ENCODE measurements at places on chromosomes 16 and 17.

GRCh38 chr16:90047714-90048346 lies 28.6 kb upstream of the DBNDD1 start:
- DNase-seq, result no peak

DNA sequence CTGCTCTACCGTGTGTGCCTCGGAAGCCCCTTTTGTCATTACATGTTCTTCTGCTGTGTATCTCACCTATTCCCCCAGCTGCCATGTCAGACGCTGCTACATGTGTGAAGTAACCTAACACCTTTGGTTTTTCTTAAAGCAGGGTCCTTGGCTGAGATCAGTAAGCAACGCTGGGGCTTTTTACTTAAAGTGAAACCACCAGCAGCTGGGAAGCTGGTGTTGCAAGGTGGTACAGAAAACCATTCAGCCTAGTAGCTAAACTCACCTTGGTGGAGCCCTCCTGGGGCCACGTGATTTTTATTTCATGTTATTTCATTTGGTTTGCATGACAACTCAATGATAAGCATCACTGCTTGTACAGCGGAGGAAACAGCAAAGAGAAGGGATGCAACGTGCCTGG lies 62.6 kb downstream of the PLCG2 start:
- DNase-seq, result no peak

- no peak for DNase-seq
These were observed 5.6 kb downstream of the SH2B1 start for GRCh38 chr16:28869201-28869600.

- DNase-seq, result no peak
These were observed 88.2 kb upstream of the CORO6 start for GRCh38 chr17:29710891-29711418.

DNA sequence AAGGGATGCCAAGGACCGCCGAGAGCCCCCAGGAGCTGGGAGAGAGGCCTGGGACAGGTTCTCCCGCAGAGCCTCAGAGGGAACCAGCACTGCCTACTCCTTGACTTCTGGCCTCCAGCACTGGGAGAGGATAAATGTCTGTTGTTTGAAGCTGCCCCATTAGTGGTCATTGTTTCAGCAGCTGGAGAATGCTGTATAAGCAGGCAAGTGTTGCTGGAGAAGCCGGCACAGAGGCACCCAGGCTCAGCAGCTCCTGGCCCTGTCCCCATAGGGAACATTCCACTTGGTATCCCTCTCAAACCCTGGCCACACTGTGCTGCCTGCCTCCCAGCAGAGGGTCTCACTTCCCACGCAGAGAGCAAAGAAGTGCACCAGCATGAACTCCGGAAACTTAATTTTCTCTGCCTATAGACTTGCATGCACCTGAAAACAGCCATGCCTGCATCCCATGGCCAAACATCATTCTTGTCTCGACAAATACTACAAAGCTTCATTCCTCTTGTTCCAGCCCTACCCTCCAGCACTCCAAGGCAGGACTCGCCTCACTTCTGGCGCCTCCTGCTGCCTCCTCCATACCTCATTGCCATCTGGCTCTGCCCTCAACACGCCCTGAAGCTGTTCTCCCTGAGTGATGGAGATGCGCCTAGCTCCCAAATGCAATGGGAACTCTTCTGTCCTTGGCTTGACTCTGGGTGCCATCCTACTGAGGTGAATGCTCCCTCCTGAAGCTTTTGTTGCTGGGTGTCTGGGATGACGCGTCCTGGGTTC lies 88.1 kb downstream of the DNAH17 start:
- no peak for DNase-seq

DNA sequence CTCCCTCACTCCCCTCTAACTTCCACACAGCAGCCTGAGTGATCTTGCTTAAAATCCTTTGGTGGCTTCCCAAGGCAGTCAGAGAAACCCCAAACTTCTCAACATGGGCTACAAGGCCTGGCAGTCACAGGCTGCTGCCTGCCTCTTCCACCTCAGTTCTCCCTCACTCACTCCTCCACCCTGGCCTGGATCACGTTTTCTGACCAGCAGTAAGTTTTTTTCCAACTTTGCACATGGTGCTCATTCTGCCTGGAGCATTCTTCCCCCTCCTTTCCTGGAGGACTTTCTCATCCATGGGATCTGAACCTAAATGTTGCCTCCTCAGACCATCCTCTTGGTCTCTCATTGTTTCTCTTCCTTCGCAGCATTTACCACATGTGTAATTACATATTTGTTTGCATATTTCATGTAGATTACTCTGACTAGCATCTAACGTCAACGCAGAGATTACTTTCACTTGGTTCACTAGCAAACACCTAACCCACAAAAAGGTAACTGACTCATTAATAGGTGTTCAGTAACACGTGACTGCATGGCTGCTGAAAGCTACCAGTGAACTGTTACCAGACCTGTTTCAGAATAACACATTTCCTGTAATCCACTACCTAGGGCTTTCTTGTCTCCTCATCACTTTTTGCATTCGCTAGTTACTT lies 17.1 kb downstream of the GNA13 start:
- no peak for DNase-seq

DNA sequence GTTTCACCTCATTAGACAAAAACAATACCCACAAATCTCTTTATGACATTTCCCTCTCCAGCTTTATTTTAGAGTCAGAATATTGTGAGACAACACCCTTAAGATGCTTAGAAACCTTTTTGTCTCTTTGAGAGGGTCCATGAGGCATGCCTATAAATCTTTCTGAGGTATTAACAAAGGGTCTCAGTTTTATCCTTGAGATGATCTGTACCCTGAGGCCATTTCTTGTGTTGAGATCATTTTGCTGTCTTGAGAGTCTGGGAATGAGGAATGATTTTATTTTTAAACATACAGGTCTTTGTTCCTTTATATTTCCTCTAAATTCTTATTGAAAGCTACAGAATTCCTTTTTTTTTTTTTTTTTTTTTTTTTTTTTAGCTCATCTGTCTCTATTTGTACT lies 179.7 kb upstream of the HS3ST4 start:
- no peak for DNase-seq

DNA sequence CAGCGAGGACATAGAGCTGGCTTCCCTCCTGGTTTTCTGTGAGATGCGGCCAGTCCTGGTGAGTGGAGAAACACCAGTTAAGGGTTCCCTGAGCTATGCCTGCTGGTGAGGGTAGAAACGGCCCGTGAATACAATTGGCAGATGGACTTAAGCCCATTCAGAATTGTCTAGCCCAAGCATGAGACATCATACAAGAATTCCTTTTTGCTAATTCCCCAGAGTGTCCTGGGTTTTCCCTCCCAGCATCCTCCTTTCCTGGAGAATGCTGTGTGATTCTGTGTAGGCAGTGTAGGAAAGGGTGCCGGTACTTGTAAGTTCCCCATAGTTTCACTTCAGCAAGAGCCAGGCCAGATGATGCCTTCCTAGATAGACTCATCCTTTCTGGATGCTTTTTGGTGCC lies 65.1 kb downstream of the SDR42E1 start:
- no peak for DNase-seq

DNA sequence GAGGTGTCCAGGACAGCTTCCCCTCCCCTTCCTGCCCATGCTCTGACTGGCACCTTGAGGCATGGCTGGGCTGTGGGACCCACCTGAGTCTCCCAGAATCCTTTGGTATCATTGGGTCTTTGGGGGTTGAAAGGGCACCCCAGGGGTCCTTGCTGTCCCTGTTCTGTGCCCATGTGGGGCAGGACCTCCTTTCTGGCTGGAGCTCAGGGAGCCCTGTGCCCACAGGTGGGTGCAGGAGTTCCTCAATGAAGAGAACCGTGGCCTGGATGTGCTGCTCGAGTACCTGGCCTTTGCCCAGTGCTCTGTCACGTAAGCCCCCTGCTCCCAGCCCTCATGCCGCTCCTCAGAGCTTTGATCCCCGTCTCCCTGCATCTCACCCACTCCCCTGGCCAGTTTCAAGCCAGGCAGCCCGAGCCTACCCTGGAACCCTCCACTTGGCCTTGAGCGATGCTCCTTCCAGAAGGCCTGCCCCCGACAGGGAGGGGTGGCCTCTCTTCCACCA lies 11.8 kb downstream of the FMNL1 start:
- DNase-seq, result no peak

DNA sequence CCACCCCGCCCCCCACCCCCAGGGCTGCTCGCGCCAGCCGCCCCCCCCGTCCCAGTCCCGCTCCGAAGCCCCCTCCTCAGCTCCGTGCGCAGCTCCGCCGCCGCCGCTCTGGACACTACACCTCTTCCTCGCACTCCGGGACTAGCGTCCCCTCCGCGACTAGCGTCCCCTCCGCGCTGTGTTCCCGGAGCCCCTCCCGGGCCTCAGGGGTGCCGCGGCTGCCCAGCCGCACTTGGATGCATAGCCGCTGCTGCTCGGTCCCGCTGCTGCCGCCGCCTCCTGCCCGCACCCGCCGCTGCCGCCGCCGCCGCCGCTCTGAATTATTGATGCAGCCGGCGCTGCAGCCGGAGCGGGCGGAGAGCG lies at the start of gene CBLN1:
Gene CBLN1, minus strand, starts transcription at position 359 of the 363 bp plus-strand sequence. CDS start 373 bp downstream, outside the sequence.
- DNase-seq, result no peak

DNA sequence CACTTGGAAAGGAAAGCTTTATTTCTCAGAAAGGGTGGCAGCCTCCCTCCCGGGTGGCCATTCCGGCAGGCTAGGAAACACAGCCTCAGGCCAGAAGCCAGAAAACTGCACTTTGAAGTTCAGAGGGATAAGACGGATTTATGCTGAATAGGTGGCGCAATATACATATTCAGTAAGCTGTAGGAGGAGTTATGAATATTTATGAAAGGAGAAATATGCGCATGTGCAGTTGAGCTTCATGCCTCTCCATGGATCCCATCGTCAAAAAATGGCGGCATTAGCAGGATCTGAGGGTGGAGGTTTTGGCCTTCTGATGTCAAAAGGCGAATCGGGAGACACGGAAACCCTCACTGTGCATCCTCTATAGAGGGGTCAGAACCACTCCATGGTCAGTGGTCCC lies 82.3 kb downstream of the KATNIP start:
- DNase-seq, result no peak

DNA sequence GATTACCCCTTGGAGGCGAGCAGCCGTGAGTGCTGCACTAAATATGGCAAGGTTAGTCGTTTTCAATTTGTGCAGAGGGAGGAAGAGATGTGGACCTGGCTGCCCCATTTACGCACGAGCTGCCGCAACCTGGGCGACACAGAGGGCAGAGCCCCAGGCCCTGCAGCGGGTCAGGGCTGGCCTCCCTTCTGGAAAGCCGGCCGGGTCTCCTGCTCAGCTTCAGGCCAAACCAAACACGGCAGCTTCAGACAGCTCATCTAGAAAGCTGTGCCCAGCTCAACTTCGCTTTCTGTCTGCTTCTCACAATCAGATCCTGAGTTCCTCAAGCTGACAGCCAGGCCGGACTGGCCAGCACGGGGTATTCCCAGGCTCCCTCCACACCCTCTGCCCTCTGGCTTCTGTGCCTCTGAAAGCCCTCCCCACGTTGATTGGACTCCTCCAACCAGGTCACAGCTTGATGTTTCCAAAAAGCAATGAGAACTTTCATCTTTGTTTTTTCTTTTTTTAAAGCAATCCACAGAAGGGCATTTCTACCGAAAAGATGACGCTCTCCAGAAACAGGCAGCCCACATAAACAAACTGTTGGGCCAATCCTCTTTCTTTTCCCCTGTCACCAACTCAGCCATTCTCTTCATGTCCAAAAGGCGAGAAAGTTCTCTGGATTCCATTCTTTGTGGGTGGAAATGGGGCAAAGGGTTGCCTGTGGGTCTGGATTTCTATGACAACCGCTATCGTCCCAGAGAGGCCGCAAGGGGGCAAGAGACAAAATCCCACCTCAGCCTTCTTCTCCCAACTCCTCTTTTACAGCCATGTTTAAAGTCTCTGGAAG lies 189.0 kb downstream of the ZFHX3 start:
- DNase-seq, result no peak

- DNase-seq, result peak; percentile 37
These were observed 685 bp upstream of the PSMD3 start for GRCh38 chr17:39979893-39980350.

DNA sequence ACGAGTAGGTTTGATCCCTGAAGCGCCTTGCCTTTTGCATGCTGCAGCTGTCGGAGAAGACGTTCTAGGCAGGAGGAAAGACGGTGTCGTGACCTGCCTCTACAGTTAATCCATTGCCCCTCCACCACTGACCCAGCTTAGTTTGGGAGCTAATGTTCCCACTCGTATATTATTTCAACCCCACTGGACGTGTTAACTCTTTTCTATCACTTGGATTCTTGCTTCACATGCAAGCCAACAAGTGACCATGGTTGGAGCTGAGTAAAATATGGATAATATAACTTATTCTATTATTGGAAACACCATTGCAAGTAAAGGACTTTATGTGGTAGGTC lies 681 bp downstream of the CALCOCO2 start:
- DNase-seq, result no peak

DNA sequence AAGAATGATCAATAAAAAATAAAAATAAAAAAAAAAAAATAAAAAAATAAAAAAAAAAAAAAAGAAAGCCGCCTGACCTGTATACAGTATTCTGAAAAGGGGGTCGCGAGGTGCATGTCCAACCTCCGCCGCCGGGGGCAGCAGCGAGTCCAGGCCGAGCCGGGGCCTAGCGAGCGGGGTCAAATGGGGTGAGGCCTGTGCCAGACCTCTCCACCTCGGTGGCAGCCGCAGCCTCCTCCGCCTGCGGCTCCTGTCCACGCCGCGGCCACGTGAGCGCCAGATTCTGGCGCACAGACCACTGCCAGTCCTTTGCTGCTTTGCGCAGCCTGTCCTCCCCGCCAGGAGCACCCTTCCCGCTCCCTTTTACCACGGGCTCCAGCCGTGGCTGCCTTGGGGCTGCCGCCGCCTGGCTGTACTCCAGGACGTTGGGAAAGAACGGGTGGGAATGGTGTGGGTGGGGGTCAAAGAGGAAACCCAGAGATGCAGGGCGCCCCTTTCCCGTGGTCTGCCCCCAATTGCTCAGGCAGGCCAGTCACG lies 2.4 kb upstream of the BCKDK start:
- DNase-seq, result peak; percentile 79

DNA sequence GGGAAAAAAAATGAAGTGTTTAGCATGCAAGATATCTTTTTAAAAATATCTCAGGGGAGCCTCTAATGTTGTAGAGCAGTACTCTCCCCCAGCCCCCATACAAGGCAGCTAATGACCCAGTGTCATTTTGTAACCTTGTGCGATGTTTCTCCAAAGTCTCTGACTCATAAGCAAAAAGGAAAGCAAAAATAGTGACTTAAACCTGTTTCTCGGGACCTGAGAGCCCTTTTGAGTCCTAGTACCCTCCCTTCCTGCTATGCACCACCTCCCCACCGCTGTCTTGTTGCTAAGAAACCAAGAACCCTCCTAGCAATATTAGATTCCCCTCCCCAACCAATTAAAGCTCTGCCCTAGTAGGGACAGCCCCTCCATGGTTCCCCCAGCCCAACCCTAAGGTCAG lies 2.8 kb downstream of the MYCBPAP start:
- no peak for DNase-seq

DNA sequence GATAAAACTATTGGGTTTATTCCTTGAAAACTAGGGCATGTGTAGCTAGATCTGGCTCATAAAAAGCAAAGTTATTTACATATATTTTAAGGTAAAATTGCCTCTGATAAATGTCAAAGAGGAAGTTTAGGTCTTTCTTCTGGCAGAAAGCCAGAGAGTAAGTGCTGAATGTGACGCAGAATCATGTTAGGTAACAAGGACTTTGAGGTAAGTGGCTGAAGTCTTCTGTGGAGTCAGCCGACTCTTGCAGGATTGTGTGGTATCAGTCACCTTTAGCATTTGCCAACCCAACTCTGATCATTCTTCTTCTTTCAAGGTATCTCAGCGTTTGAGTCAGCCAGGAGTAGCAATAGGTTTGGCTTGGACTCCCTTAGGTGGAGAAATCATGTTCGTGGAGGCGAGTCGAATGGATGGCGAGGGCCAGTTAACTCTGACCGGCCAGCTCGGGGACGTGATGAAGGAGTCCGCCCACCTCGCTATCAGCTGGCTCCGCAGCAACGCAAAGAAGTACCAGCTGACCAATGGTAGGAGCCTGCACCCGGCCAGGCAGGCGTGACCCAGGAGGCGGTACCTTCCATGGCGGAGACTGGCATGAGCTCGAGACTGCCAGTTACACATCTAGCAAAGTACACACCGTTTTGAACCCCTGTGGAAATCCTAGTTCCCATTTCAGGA lies 37.9 kb downstream of the SIAH1 start:
- DNase-seq, result no peak

Measured in right hindlimb (tissue), 1 donor.